Fibroblast of pulmonary artery (primary cell): ENCODE measurements at places on chromosomes 5 and 9.

- no peak for DNase-seq
Observed at GRCh38 chr5:56412601-56413379, 179.7 kb upstream of the ANKRD55 start.

GRCh38 chr9:82117026-82117811 is 128.6 kb downstream of the SPATA31D1 start:
- no peak for DNase-seq

DNA sequence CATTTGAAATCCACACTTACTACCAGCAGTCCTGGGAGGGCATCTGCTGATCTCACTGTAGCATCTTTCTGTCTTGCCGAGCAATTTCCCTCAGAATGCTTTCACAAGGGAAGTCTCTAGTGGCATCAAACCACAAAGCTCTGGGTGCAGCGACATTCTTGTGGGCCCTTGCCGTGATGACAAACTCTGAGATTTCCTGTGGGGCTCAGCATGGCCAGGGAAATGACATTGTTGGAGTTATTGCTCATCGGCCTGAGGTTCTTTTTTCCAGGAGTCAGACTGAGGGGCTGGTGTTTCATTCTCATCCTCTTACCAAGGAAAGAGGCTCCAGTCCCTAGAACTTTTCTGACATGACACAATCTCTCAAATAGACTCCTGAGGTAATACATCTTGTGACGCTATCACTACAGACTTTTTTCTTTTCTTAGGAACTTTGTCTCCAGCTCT is 51.4 kb downstream of the PFDN1 start:
- peak; percentile 85 for DNase-seq

GRCh38 chr5:61123145-61123544 is 39.1 kb downstream of the SMIM15 start:
- DNase-seq: no peak

- peak; percentile 82 for DNase-seq
Observed at GRCh38 chr5:87120518-87121303, 147.0 kb upstream of the RASA1 start.

- DNase-seq: no peak
Observed at GRCh38 chr5:42813533-42813932, 1.8 kb upstream of the SELENOP start.

DNA sequence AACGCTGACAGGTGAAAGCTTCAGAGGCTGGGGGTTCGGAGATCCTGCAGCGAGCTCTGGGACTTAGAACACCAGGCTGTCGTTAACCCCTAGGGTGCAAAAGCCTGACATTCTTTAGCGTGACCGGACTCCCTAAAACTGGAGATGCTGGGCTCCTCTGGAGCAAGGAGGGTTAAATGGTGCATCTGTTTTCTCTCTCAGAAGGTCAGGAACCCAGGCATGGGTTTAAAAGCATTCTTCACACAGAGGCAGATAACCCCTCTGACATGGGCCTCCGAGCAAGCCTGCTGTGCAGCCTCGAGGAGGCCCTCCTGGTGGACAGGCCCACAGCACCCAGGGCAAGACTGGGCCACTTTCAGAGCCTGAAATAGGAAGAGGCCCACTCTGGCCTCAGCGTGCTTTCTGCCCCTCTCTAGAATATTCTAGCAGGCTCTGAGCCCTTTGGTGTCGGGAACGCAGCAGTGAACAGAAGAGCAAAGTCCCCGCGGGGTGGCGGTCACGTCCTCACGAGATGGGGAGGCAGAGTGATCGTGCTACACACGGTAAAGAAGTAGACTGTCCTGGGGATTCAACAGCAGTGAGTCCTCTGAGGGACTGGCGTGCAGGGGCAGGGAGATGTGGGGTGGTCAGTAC is 124.8 kb downstream of the COL23A1 start:
- DNase-seq: no peak

DNA sequence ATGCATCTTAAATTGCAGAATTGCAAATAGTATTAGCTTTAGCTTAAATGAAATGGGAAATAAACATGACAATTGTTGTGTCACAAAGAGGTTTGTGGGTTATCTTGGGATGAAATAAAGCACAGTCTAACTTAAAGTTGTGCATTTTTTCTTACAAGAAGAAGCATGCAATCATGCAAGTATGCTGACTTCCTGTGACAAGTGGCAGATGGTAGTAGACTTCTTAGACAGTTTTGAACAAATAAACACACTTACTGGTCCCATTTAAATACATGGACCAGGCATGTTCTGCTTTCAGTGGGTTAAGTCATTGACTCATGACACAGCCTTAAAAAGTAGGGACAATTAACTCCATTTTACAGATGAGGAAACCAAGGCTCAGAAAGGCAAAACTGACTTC is 15.9 kb upstream of the C5orf63 start:
- peak; percentile 29 for DNase-seq

DNA sequence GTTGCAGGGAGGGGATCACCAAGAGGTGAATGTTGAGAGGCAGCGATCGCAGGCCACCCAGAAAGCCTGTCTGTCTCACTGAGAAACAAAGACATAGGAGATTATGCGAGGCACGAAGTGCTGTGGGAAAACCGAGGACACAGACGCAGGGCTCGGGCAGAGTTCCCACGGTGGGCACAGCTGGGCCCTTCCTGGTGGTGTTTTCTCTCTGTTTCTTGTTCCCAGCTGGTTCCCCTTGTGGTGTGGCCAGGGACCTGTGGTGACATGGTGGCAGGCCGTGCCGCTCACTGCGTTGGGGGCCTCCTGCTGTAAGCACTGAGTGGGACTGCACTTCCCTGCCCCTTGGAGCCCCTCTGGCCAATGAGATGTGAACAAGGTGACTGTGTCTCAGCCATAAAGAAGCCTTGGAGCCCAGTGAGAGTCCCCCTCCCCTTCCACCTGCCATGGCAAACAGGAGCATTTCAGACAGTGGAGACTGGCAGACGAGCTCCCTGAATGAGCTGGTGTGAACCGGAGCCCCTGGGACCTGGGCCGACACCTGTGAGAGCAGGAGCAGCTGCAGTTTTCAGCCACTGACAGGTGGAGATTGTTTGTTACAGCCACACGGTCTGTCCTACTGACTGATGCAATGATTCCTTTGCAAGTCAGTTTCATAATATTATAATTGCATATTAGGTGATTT is 13.2 kb upstream of the IRX4 start:
- no peak for DNase-seq

- no peak for DNase-seq
Observed at GRCh38 chr5:135568246-135568645, 10.5 kb downstream of the CXCL14 start.

GRCh38 chr5:135398160-135398854 is 724 bp downstream of the MACROH2A1 start:
- DNase-seq: peak; percentile 23

GRCh38 chr5:43191740-43192557 is at the start of gene NIM1K:
Gene NIM1K, plus strand, starts transcription at chr5:43192225. Its CDS starts 53,551 bp downstream, at chr5:43245776.
- peak; percentile 37 for DNase-seq

DNA sequence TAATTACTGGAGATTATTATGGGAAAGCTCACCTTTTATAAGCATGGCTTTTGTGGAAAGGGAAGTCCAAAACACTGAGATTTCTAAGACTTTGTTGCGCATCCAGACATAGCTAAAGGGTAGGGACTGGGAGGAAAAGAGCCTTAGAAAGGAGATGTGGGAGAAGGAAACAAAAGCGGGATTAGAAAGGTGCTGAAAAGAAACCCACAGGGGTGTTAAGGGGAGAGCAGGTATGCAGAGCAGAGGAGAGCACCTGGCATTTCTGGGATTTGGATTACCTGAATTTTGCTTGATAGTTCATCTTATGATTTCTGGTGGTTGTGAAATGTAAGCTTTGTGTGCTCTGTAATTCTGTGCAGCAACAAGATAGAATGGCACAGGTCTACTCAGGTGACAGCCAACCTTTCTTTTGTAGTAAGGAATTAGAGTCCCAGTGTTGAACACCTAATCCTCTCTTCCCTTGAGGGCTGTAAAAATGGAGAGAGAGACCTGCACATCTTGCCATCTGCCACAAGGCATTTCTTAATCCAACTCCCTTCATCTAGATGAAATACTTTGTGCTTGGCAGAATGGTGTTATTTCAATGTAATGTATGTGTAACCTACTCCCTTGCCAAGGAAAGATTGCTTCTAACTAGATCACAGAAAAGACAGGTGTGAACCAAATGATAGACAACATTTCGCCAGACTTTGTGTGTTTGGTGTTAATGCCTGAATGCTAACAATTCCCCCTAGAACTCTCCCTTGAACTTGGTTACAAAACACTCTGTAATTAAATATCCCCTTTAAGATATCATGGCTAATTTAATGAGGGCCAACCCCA is 47.4 kb downstream of the ATPSCKMT start:
- no peak for DNase-seq
